ENCODE measurements at places on chromosomes 5 and 9.

DNA sequence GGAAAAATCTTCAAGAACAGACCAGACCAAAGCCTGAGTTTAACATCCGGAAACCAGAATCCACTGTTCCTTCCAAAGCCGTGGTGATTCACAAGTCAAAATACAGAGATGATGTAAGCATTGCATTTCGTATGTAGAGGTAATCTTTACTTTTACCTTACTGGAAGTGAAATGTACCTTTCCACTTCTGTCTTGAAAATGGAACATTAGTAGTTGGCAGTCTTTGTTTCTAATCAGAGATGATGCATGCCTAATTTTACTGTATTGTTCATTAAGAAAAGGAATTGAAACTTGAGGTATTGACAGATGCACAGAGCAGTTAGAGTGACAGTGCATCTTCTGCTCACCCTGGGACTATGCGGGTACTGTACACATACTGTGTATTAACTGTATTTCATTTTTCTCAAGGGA lies 34.6 kb downstream of the HABP4 start:
- DNase-seq, result peak; percentile 68

GRCh38 chr9:26603617-26604016 lies 289.0 kb downstream of the CAAP1 start:
- DNase-seq, result no peak

GRCh38 chr5:127988146-127988760 lies 95.3 kb upstream of the SLC12A2 start:
- no peak for DNase-seq

DNA sequence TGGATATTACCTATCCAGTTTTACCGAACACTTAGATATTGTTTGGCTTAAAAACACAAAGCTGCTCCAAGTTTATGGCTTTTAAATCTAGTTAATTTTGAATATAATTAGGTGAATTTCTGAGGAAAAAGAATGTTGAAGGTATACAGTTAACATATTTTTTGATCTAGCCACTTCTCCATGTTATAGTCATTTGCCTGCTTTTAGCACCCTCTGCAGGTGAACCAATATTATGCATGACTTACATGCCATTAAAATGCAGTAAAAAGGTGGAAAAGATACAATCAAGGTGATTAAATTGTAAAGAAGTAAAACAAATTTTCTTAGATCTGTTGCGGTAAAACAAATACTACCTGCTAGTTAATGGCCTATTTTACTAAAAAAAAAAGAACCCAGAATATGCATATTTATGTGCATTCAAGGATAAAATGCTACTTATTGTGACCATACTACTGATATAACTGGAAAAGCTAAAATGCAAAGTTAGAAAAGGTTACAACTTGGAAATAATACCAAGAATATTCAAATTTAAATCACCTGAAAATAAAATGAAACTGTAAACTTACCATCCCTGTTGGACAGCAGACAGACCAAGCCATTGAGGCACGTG lies 132.1 kb downstream of the AP3B1 start:
- peak; percentile 27 for DNase-seq

GRCh38 chr9:13234932-13235331 lies 44.6 kb downstream of the MPDZ start:
- no peak for DNase-seq

GRCh38 chr9:9004810-9005209 lies 1205.2 kb upstream of the DMAC1 start:
- DNase-seq, result no peak

DNA sequence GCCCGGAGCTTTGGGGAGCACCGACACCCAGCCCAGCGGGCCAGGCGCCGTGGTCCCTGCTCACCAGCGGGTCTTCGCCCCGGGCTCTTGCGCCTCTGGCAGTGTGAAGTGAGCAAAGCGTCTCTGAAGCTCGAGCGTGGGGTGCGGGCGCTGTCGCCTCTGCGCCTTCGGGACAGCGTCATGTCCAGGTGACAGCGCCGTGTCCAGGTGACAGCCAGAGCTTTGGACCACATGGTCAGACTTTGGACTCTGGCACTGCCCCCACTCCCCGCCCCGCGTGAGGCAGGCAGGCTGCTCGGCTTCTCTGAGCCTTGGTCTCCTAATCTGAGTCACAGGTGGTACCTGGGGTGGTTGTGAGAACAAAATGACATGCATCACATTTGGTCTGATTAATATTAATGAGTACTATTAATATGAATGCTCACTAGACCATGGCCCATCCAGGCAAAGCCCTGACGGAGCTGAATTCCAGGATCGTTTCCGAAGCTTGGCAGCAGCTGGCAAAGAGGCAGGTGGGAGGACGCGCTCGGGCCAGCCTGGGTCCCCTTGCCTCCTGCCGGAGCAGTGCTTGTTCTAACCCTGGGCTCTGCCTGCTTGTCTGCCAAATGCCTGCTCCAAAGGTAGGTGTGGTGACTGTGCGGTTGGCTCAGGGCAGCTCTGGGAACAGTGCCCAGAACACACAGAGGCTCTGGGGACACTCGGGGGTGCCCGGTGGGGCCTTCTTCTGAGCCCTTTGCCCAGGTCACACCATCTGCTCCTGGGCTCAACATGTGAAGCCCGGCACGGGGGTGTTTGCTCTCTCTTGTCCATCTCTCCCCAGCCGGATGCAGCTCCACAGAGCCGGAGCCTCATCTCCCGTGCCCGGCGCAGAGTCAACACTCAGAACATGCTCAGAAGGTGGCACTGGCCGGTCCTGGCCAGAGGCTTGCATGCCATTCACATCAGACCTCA lies 157.1 kb downstream of the OLFM1 start:
- DNase-seq, result no peak

DNA sequence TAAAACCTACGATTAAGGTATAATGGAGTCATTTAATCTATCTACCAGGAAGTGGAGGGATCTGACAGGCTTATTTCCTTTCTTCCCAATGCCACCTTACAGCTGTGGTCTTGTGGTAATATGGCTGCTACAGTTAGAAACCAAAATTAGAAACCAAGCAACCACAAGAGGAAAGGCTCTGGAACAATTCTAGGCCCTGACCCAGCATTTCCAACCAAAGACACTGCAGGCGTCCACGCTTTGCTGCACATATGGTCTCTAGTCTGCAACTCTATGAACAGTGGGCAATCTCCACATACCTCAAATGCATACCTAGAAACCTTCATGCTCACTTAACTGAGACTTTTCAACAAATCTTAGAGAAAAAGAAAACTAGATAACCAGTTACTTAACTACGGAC lies 339.1 kb downstream of the NFIB start:
- DNase-seq, result no peak

GRCh38 chr5:9268226-9268625 lies 277.6 kb downstream of the SEMA5A start:
- no peak for DNase-seq

DNA sequence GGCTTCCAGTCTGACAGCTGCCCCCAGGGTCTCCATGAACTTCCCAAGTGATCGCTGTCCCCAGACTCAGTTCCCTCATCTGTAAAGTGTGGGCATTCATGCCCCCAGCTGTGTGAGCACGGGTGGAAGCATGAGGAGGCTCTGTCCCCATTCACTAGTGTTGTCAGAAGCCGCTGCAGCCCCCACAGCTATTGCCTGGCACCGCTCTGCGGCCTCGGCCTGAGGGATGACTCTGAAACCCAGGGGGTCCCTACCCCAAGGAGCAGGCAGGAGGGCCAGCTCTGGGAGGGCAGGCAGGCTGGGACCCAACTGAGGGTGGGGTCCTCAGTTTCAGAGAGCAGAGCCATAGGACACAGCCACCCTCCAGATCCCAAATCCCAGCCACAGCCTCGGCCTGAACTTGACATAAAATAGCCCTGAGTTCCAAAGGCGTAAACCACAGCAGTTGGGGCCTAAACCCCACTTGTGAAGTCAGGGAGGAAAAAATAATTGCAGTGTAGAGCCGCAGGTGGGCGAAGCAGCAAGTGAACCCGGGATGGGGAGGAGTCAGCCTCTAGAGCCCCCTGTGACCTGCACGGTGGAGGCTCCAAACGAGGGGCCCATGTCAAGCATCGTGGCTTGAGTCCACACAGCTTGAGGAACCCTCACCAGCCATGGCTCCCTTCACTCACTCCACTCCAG lies 66.0 kb upstream of the ADAMTS2 start:
- DNase-seq, result no peak

DNA sequence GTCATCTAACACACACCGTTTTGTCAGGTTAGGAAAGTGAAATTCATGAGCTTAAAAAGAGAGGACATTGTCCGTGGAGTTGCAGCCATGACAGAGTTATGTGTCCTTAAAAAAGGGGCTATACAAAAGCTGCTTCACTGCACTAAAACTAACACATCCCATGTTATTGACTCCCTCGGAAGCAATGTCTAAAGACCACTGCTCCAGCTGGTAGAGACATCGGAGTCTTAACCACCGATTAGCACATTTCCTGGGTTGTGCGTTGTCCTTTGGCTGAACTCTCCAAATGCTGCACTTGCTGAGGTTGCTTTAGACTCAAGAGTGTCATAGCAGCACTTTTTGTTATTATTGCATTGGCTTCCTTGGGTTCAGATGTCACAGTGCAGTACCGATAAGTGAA lies 128.3 kb upstream of the C9orf72 start:
- DNase-seq, result no peak

DNA sequence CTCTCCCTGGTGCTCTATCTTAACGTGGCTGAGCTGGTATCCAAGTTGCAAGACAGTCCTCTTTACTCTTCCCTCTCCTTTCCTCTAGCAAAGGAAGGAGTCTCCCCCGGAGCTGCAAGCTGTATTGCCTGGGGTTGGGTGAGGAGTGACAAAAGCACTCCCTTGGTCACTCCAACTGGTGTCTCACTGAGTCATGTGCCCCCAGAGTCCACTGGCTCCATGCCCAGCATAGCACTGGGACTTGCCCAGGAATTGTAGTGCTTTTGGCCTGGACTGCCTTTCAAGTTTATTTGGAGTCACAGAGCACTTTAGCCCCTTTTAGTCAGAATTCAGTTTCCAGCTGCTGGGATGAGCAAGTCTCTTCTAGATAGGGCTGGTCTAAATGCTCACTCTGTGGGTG lies 82.6 kb upstream of the FST start:
- no peak for DNase-seq

DNA sequence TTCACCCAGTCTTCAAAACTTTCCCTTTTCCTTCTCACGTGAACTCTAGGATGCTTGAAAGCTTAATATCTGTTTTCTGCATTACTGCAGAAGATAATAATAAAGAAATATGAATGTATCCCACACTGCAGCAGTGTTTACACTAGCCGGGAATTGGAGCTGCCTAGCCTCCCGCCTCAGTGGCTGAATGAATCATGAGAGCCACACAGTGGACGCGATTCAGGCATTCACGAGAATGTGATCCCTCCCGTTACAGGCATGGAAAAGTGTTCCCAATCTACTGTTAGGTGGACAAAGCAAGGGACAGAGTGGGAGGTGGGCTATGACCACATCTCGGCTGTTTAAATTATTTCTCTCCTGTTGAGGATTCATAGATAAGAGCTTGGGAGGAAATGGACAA lies 69.4 kb upstream of the CTSL start:
- no peak for DNase-seq

- peak; percentile 78 for DNase-seq
Observed at GRCh38 chr9:136439481-136440408, at the start of gene INPP5E. Gene INPP5E, minus strand, starts transcription at chr9:136439845. Its CDS starts 426 bp downstream, at chr9:136439419.

DNA sequence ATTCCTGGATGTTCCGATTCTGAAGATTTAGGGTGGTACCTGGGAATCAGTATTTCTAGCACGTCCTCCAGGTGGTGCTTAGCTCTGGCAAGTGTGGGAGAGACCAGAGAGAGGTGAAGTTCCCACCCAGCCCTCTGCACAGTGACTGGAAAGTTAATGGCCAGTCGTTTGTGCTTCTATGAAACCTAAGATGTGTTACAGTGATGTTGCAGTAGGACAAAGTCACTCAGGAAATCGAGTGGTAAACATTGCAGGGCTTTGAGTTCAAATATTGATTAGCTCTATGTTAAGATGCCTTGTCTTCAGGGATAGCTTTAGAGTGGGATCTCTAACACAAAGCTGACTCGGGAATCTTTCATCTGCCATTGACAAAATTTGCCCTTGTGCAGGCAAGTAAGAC lies 55.6 kb downstream of the PIK3R1 start:
- DNase-seq, result no peak

DNA sequence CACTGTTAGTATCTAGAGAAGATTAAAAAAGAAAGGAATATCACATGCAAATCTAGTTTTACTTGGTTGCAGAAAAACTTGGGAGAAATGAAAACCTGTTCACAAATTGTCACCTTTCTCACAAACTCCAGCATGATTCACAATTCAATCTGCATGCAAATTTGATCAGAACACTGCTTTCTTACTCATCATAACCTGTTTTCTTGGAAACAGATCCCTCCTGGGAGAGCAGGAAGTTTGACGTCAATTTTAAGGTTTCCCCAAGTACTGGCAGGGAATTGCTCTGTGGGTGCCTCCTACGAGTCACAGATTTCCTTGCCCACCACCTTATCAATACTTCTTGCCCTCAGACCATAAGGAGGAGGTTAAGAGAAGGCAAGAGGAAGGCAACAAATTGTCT lies 30.2 kb upstream of the HTR4 start:
- no peak for DNase-seq

DNA sequence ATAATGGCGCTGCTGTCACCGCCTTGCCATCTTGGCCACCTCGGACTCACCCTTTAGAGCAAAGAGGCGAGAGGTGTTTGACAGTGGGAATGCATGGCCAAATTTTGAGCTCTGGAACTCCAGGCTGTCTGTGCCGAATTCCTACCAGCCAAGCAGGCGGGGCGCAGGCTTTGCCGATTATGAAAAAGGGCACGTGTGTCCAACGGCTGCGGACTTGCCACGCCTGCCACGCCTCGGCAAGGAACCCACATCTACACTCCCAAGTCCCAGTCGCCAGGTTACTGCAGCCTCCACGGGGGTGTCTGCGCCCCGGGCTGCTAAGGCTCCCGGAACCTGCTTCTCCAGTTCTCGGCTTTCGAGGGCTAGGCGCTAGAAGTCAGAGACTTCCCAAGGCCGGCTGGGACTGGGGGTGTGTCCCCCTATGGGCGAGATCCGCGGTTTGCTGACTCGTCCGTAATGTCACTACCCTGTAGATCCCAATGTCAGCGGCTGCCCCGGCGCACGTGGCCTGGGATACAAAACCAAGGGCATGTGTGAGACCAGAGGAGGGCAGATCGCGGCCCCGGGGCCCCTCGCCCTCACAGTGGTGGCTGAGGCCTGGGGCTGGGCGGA lies 2.8 kb downstream of the NPR3 start:
- DNase-seq, result no peak

GRCh38 chr9:125635888-125636287 lies 71.1 kb downstream of the MAPKAP1 start:
- DNase-seq, result no peak

DNA sequence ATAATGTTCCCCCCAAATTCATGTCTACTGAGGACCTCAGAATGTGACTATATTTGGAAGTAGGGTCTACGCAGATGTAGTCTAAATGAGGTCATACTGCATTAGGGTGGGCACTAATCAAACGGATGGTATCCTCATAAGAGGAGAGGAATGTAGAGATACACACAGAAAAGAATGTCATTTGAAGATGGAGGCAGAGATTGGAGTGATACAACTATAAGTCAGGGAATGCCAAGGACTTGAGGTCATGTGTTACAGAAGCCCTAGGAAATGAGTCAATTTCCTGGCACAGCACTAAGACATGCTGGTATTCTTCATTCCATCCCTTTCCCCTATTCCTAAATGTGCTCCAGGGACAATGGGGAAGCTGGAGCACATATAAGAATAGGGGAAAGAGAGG lies 758 bp upstream of the PDCD1LG2 start:
- DNase-seq, result no peak
